ENCODE measurements at places on chromosomes 7 and 10.

GRCh38 chr7:39952374-39952773, 2.3 kb downstream of the CDK13 start:
- DNase-seq = no peak

DNA sequence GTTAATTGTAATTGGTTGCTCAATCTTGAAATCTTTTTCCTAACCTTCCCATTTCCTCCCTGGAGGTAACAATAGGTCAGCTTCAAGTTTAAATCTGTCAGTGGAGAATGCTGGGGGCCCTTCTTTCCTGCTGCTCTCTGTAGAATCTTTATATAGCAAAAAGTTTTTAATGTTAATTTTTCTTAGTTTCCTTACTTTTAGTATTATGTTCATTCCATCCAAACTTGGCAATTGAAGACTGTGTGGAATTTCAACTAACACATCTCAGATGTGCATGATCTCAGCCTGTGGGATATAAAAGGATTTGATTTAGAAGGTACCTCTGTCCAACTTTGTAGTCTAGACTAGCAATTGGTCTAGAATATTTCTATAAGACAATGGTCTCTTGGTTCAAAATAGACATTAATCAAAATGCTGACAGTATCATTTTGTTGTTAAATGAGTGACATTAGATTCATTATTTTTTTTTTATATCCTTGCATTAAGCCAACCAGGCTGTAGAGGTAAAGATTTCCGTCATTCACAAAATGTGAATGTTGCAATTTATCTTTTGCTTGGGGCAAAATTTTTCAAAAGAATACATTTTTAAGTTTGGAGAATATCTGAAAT, 100.4 kb upstream of the SEMA3A start:
- DNase-seq = no peak

DNA sequence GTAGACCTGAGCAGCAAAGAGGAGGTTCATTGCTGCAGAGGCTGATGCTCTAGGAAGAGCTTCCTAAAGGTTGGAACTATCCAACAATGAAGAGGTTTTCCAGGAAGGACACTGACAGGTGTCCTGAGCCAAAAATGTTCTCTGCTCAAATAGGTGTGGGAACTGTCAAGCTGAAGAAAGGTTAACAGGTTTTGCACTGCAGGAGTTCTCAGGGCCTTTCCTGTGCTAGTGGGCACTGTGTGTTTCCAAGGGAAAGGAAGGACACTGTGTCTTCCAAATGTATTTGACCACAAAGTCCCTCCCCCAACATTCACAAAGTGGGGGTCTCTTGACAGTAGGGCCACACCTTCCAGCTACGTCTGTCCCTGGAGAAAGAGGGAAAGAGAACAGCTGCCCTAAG, 4.0 kb downstream of the ZCCHC24 start:
- DNase-seq = no peak

DNA sequence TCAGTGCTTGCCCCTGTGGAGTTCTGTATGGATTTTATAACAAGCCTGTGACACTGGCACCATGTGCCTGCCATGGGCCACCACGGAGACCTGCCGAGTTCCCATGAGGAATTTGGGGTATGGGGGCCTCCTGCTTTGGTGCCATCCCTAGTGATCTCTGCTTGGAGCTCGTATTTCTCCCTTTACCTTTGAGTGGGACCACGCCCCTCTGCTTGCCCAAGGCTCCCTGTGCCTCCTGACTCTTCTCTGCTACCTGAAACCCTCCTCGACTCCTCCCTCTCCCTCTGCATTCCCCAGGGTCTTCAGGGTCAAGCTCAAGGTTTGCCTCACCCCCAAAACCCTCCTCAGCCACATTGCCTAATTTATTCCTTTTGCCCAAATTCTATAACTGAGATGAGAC, 225.0 kb downstream of the BUB3 start:
- no peak for DNase-seq

DNA sequence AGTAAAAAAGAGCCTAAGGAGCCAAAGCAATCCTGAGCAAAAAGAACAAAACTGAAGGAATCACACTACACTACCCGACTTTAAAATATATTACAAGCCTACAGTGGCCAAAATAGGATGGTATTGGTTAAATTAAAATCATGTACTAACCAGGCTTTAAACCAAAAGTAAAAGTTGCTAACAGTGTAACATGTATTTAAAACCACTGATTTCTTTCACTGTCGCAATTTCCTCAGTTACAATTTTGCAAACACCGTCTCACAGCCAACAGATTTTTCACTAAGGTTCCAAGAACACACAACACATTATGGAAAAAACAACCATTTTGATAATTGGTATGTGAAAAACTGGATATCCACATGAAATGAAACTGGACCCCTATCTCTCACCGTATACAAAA, 74.0 kb downstream of the JMJD1C start:
- DNase-seq = no peak

- DNase-seq = no peak
Measured at GRCh38 chr7:104973227-104973626, 40.8 kb upstream of the KMT2E start.

DNA sequence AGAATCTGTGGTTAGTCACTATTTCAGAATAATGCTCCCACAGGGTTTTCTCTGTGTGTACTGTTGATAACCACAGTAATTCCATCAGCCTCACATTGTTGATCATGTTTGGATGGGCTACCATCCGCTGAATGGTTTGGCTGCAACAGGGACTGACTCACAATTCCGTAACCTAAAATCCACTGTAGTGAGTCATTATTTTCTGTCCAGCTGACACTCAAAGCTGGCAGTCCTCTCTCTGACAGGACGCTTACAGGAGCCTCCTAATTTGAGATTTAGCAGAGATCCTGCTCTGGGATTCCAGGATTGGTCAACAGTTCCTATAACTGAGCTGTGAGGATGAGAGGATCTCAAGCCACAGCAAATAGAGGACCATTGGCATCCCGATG, 32.7 kb downstream of the VWA2 start:
- no peak for DNase-seq

GRCh38 chr10:110643035-110643652, 992 bp upstream of the RBM20 start:
- no peak for DNase-seq

- no peak for DNase-seq
Measured at GRCh38 chr7:630111-630511, 96.4 kb upstream of the DNAAF5 start.

- peak; percentile 29 for DNase-seq
Measured at GRCh38 chr10:15262036-15262713, 93.7 kb upstream of the NMT2 start.

- no peak for DNase-seq
Measured at GRCh38 chr10:48353246-48353645, 46.8 kb downstream of the MAPK8 start.

DNA sequence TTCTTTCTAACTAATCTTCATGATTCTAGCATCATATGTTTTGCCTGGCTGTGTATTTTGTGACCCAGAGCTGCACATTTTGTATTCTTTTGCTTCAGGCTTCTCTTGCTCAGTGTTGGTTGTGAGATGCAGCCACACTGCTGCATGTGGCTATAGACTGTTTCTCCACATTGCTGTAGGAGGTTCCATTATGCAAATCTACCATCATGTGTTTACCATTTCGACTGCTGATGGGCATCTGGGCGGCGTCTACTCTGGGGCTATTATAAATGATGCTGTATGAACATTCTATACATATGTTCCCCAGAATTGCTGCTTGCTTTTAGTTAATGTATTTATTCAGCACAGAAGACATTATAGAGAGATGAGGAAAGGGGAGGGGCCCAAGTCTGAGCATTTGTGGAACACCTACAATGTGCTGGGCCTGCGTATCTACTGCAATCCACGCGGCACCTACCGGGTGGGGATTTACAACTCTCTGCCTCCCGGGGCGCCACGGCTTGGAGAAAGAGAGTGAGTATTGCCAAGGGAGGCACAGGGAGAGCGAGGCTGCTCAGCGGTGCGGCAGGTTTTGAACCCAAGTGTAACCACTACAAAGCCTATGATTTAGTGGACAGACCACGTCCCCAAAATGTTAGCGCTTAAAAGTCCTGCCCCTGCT, 172.5 kb downstream of the PRKAG2 start:
- no peak for DNase-seq

- DNase-seq = no peak
Measured at GRCh38 chr10:33376476-33376875, 42.0 kb upstream of the NRP1 start.

- DNase-seq = no peak
Measured at GRCh38 chr7:144827621-144828020, 8.2 kb downstream of the TPK1 start.

DNA sequence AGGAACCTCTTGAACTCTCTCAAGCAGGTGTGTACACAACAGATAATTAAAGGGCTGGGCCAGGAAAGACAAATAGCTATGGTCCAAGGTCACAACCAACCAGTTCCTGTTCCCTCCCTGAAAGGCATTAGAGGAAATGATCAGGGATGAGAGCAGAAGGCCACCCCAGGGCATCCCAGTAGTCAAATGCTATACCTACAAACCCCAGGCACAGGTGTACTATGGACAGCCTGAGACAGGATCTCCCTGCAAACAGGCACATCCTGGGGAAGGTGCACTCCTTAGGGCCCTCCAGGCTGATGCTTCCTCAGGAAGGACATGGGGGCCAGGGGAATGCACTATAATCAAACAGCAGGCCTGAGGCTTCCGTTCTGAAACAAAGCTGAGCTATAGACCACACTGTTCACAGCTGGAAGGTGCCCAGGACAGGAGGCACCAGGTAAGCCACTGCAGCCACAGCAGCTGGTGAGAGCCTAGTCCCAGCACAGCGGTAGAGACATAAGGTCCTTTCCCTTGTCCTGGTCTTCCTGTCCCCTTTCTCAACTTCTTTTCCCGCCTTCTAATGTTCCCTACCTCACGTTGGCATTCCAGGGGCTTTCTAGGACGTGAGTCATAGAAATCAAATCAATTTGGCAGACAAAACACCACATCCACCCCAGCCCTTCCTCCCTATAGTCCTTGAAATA, 13.3 kb downstream of the PARP12 start:
- DNase-seq = no peak

GRCh38 chr10:44399659-44400451, 15.0 kb upstream of the CXCL12 start:
- no peak for DNase-seq

DNA sequence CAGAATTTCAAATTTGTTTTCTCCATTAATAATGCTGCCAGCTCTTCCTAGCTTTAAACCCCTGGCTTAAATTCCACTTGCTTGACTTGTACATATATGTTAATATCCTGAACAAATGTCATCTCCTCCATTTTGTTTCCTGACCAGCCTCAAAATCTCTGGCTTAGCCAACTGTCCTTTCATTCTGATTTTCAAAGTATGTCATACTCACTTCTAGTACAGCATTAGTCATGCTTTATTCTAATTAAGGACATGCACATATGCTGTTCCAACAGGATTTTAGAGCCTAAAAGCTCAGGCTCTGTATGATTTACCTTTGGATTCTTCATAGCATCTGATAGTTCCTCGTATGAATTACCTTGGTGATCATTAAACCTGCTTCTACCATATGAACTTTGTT, 158.3 kb downstream of the ZNF438 start:
- DNase-seq = no peak

GRCh38 chr10:8404721-8405120, 350.2 kb downstream of the GATA3 start:
- no peak for DNase-seq

- DNase-seq = no peak
Measured at GRCh38 chr7:34247468-34247867, 342.1 kb downstream of the BMPER start.

GRCh38 chr7:159062569-159062968, 82.1 kb downstream of the VIPR2 start:
- no peak for DNase-seq

GRCh38 chr10:34236931-34237330, 578.2 kb downstream of the PARD3 start:
- DNase-seq = no peak

DNA sequence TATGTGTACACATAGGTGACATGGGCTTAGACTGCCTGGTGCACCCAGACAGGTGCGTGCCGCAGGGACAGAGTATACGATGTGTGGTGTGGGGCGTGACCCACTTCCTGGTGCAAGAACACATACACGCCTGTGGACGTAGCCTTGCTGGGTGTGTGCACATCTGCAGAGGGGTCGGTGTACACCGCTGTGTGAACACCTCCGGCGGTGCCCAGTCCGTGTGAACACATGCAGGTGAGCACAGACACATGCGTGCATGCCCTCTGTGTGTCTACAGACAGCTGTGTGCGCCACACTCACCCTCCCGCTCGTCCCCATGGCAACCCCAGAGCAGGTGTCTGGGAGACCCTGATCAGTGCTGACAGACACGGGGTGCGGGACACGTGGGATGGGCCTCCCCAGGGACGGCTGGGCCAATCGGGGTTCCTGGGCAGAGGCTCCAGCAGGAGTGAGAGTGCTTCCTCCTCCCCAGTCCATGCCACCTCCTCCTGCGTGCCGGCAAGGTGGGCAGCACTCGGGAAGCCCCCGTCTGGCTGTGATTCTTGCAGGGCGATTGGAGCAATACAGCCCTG, 23.4 kb downstream of the ELFN1 start:
- DNase-seq = no peak

DNA sequence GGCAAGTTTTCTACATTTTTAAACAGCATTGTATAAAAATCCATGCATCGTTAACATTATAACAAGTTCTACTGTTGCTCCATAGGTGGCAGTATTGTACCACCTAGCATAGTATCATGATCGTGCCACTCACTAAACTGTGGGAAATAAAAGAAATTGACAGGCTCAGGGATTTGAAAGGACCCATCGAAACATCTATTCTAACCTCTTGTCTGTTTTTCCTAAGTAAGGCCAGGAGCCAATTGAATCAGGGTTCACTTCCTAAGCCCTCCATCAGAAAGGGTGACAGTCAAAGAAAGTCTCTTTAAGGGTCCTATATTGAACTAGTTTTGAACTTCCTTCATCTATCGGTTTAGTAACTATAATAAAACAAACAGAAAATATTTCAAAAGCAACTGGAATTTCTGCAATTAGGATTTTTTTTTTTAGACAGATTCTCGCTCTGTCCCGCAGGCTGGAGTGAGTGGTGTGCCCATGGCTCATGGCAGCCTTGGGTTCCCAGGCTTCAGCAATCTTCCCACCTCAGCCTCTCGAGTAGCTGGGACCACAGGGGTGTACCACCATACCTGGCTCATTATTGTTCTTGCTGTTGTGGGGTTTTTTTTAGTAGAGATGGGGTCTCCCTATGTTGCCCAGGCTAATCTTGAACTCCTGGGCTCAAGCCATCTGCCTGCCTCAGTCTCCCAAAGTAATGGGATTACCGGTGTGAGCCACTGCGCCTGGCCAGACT, 9.4 kb downstream of the HACD1 start:
- peak; percentile 50 for DNase-seq

Measured in HEK293T (cell line).